ENCODE measurements at places on chromosomes 7 and 10.

DNA sequence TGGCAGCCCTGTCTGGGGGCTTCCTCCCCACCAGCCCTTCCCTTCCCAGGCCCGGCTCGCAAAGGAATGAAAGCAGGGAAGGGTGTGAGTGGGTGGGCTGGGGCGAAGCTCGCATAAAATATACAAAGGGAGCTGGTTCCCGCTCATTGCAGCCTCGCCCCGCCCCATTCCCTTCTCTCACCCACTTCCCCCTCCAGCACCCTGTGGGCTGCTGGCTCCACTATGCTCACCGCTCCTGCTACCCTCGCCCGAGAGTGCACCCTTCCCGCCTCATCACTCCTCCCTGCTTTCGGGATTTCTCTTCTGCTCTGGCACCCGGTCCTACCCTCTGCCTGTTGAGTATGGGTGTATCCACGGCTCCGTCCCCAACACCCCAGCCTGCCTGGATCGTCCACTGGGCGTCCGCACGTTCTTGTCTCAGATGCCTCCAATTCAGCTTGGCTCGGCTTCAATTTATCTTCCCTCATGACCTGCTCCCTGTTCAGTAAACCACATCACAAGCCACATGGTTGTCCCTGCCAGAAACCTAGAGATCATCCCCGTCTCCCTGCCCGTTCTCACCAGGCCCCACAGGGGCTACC lies 14.4 kb upstream of the TTYH3 start:
- no peak for DNase-seq

GRCh38 chr10:63801166-63801565 lies 280.0 kb downstream of the REEP3 start:
- DNase-seq = no peak

DNA sequence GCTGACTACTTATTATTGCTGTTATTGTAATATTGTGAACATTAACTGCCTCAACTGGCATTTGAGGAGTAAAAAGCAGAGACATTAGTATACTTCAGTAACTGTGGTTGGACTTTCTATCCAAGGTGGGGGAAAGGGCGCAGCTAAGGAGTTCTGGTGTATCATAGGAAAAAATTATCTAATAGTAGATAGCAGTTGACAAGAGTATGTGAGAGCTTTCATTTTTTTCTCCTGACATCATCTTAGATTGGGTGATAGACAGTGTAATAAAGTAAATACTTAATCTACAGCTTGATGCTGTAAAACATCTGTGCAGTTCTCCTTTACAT lies 68.9 kb downstream of the PHTF2 start:
- DNase-seq = no peak

DNA sequence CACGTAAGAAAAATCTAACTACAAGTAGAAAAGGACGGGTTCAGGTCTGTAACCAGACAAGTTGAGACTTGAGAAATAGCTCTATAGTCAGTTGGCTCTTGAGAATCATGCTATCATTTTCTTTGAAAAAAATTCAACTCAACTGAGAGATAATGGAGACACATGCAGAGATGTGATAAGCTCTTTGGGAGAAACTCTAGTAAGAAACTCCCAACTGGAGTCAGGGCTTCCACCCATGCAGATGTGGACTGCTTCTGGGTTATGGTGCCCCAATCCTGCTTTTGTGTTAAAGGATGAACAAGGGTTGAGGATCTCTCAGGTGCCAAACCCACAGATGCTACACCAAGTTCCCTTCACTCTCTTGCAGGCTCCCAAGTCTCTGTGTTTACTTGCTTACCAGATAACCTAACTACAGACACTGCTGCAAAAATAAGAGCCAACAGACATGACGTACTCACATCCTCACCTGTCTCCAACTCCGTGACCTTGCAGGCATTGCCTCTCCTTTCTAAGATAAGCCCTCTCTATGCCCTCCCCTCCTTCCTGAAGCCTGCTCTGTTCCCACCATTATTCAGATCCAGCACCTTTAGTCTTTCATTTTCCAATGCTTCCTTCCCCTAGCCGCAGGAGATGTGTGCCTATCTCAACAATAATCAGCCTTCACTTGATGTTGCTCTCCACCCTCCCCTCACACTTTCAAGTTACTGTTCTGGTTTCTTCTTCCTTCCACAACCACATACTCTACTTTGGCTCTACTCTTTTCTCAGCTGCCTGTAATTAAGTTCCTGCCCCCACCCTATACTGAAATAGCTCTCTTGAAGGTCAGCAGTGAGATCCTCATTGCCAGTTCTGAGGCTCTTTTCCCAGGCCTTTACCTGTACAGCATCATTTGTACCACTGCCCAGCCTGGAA lies 130.0 kb downstream of the ICA1 start:
- no peak for DNase-seq

DNA sequence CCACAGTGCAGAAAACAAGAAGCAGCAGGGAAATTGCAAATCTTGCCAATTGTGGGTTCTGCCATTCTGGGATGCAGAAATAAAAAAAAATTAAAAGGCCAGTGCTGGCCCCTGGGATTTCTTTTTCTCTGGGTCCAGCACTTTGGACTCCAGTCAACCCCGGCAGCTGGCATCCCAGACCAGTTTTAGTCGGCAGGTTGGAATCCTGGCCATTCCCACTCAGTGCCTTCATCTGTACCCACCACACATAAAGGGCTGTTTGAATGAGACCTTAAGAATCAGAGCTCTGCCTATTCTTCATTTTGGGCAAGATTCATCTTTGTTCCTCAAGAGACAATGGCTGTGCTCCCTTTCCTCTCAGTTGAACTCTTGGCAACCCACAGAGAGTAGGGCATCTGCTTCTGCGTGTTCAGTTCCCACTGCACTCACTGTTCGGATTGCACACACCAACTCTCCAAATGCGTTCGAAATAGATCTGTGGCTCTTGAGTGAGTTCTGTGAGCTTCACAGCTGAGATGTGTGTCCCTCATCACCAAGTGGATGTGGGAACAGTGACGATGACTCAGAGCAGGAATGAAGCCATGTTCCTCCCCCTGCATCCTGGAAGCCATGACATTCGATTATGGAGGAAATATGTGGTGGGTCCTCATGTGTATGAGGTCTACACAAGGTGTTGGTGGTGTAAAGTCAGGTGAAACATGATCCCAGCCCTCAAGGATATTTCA lies 63.0 kb upstream of the EGFR start:
- DNase-seq = no peak

- no peak for DNase-seq
Measured at GRCh38 chr10:93110472-93111146, 36.9 kb downstream of the CYP26A1 start.

DNA sequence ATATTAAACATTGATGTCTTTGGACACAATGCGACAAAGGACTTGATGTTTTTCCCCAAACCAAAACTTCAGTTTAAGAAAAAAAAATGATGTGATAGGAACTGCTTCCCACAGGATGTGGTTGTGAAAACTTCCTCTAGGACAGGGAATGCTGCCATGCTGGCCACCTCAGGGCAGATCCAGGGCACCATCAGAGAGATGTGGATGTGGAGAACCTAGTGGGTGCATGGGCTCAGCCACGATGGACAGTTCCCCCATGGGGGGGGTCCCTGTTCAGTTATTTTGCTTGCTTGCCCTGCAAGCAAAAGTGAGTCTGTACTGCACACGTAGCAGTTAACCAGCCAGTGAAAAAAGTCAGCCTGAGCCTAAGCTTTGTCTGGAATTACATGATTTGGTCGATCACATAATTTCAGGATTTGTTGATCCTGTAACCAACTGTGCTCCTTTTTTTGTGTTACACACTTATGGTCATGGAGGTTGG lies 36.3 kb downstream of the LAMB4 start:
- no peak for DNase-seq

GRCh38 chr10:35765066-35765527 lies 123.0 kb upstream of the FZD8 start:
- no peak for DNase-seq

GRCh38 chr7:130896051-130896881 lies 162.3 kb upstream of the KLF14 start:
- DNase-seq = no peak

Data from mesothelial cell of epicardium (in vitro differentiated cells).